ENCODE measurements at places on chromosomes 1 and 21.

- DNase-seq = no peak
Observed at GRCh38 chr1:10549904-10550664, 75.3 kb downstream of the PEX14 start.

GRCh38 chr1:207067665-207068064, 14.6 kb downstream of the PFKFB2 start:
- DNase-seq = no peak

DNA sequence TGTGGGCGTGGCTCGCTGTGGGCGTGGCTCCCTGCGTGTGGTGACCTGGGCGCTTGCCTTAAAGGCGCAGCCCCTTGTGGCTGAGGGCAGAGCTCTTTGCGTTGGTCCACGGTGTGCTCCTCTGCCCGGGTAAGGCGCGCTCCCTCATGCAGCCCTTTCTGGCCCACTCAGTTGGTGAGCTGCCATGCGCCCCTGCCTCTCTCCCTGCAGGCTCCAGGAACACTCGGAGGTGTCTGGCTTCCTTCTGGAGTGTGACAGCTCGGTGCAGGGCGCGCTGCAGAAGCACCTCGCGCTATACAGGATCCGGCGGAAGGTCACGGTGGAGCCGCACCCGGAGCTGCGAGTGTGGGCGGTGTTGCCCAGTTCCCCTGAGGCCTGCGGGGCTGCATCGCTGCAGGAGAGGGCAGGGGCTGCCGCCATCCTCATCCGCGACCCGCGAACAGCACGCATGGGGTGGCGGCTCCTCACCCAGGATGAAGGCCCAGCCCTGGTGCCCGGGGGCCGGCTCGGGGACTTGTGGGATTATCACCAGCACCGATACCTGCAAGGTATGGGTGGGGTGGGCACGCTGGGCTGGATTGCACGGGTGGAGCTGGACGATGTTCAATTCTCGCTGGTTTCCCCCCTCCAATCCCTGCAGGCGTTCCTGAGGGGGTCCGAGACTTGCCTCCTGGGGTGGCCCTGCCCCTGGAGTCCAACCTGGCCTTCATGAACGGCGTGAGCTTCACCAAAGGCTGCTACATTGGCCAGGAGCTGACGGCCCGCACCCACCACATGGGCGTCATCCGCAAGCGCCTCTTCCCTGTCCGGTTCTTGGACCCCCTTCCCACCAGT, 9.1 kb downstream of the IBA57 start:
- DNase-seq = peak; percentile 28

GRCh38 chr1:163875200-163875926, 553.6 kb downstream of the NUF2 start:
- no peak for DNase-seq

- no peak for DNase-seq
Observed at GRCh38 chr21:14699433-14700407, 153.6 kb upstream of the SAMSN1 start.

GRCh38 chr1:201016943-201017827, 6.3 kb downstream of the KIF21B start:
- no peak for DNase-seq

GRCh38 chr1:157512036-157512969, 40.0 kb downstream of the FCRL5 start:
- DNase-seq = no peak

DNA sequence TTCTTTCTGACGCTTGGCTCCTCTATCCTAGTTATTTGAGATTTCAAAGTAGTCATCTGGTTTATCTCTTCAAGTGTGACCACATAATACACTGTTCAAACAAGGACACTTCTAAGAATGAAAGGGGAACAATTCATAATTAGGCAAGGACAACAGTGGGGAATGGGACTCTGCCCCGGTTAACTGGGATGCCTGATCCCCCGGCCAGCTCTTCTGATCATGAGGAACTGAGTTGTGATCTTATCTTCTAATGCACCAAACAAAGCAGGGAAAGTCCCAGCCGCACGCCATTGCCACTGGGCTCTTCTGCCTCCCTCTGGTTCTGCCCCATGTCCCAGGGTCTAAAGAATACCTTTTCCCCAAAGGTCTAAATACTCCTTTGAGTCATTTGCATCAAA, 158.2 kb upstream of the IRF2BP2 start:
- no peak for DNase-seq

DNA sequence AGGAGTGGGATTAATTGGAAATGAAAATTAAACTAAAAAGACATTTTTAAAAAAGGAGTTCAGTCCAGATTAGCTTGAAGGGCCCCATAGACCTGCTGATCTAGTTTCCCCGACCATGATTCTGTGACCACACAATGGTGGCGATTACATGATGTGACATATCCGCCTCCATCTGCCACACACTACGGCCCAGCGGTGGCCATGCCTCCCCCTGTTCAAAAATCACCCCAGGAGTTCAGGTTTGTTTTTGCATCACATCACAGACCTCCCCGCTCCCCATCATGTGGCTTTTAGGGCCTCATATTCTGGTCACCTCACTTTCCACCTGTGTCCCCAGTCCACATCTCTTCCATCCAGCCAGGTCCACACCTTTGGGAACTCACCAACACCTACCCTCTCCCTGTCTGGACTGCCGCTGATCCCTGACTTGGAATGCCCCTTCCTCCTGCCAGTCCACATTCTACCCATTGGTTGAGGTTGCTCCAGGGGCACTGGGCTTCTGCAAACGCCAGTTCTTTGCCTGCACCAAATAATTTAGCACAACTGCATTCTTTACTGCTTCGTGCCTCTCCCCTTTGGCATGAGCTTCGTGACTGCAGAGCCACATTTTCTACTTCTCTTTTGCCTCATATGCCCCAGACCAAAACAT, 38.9 kb downstream of the CD247 start:
- no peak for DNase-seq

GRCh38 chr1:11157394-11157793, 31.8 kb upstream of the ANGPTL7 start:
- DNase-seq = no peak

DNA sequence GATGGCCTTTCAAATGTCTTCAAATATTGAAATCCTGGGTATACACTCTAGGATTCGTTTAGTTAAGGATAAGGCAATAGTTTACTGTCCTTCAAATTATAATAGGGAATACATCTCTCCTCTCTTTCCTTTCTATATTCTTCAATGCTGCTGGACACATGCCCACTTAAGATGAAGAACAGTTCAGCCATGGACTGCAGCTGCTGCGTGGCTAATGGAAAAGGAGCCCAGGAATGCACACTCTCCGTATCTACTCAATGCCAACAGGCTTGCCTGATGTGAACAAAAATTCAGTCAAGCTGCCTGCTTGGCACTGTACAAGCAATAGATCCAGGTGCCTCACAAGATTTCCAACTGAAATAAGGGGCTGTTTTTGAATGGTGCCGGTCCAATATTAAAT, 321.2 kb upstream of the LYPLAL1 start:
- no peak for DNase-seq

GRCh38 chr1:207502726-207503125, 6.8 kb downstream of the CR1 start:
- no peak for DNase-seq

Measured in activated T-cell treated with anti-CD3 and anti-CD28 coated beads for 1 hour (primary cell).